ENCODE measurements at places on chromosomes 3 and 15. TPM values are rescaled to one million over a fixed set of nuclear protein-coding genes. Genes with fewer than 3 reads are reported as not detected.

The GOLGA8G gene
- total RNA-seq, result not detected

The XYLB gene
- 6.2 TPM for total RNA-seq

The LPCAT4 gene
- 32.1 TPM for total RNA-seq

The GOLGA8T gene
- total RNA-seq, result 0.48 TPM

The XCR1 gene
- 0.63 TPM for total RNA-seq

The GOLGA8J gene
- total RNA-seq, result not detected

The HLTF gene
- 24.6 TPM for total RNA-seq

The MYD88 gene
- total RNA-seq, result 23.4 TPM

The CADPS gene
- total RNA-seq, result 0.75 TPM

The OIP5 gene
- total RNA-seq, result not detected

The CALML4 gene
- 8.3 TPM for total RNA-seq

The C3orf62 gene
- total RNA-seq, result 4.3 TPM

The ATR gene
- 30.0 TPM for total RNA-seq

The NEO1 gene
- 31.4 TPM for total RNA-seq

The SNTN gene
- total RNA-seq, result not detected

The SLC28A2 gene
- not detected for total RNA-seq

The CHCHD6 gene
- 10.8 TPM for total RNA-seq

The OR4F6 gene
- not detected for total RNA-seq

The PAK6 gene
- 0.91 TPM for total RNA-seq

The PPM1L gene
- 17.0 TPM for total RNA-seq

The MASP1 gene
- total RNA-seq, result 3.8 TPM

The TUSC7 gene
- not detected for total RNA-seq

The DUOXA1 gene
- 0.23 TPM for total RNA-seq
